ENCODE measurements at places on chromosomes 7 and 10.

GRCh38 chr10:17736223-17736622 is 15.8 kb upstream of the TMEM236 start:
- no peak for DNase-seq

DNA sequence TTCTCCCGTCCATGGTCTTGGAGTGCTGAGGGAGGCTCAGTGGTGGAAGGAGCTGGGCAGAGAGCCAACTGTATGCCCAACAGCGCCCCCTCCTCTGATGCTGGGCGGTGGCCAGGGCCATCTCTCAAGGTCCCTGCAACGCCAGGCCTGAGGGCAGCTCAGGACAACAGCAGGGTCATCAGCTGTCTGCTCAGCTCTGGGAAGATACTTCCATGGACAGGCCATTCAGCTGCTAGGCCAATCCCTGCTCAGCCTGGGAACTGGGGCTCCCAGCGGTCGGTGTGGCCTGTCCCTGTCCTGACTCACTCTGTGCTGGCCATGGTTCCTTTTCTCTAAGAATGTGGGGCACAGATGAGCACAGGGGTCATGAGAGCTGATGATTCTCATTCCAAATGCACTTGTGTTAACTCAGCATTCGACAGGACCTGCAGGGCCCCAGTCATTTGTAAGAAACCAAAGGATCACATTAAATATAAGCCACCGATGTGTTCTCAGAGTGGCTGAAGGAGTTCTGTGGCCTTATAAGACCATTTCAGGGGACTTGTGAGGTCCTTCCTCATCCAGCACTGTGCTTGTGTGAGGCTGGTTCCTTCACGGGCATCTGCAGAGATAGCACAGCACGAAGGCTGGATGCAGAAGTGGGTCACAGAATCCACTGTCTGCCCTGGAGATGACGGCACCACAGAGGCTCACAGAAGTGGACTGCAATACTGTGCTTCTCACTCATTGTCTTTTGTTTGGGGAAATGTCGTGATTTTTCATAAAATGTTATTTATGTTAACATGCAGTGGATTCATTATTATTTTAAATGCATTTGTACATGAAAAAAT is 73.0 kb downstream of the ADCY1 start:
- DNase-seq, result no peak

DNA sequence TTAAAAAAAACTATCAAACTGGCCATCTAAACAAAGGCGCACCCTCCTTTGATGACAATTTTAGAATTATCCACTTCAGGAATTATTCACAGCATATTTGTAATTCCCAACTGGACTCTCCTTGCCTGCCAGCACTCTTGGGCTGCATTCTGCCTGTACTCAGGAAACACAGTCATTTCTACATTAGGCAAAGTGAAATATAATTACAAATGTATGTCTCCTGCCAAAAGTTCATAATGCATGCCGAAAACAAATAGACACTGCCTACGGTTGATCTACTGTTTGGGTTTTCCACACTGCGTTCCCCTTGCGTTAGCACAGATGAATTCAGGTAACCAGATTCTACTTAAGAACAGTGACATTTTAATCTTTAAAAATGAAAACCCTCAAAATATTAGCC is 1.9 kb downstream of the HGF start:
- no peak for DNase-seq

GRCh38 chr10:61021926-61022325 is 77.9 kb upstream of the RHOBTB1 start:
- DNase-seq, result no peak

DNA sequence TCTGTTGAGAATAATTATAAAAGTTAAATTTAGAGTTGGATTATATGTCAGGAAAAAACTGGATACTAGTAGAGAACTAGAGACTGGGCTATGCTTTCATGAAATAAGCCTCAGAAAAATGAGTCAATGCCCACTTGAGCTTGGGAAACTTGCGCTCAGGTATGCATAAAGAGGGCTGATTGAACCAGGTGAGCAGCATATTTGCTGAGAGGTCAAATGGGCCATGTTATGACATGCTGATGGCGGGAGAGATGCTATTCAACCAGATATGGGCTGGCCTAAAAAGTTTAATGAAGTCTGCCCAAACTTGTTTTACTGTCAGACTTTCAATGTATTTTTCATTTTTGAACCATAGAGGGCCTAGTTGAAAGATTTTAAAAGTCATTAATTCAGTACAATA is 837.6 kb upstream of the GHITM start:
- DNase-seq, result no peak

DNA sequence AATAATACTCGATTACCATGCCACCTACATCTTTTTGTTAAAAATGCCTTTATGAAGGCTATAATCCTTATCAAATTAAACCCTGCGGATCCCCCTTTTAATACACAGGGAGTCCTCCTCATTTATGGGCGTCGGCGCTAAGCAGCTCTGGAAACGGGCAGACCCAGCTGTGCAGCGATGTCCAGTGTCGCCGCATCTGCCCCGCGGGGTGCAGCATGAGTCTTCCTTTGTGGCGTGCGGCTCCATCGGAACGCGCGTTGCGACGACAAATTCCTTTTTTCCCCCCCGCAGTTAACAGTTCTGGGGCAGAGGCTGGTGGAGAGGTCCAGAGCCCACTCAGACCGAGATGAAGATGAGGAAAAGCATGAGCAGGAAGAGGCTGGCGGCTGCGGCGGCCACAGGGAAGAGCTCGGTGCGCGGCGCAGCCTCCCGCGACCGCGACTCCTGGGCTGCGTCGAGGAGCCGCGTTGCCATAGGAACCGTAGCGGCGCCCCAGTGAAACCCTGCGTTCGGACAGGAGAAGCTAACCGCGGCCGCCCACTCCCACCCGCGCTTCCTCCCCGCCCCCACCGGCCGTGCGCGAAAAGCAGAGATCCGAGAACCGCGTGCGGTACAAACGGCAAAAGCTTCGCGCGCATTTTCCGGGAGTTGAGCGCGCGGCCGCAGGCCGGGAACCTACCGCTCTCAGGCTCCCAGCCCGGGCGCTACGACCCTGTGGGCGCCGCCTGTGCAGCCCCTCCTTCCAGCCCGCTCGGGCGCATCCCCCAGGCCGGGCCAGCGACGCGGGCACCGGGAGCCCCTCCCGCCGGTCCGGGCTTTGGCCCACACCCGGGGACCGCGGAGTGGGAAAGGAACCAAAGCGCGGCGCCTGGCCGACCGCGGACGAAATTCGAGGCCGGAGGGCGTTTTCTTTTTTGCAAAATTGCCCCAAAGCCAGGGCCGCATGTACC is 130.6 kb downstream of the SPAG6 start:
- peak; percentile 64 for DNase-seq

- DNase-seq, result no peak
Measured at GRCh38 chr10:27513451-27514191, 9.5 kb downstream of the RAB18 start.

- no peak for DNase-seq
Measured at GRCh38 chr10:106439366-106439765, 725.1 kb downstream of the SORCS1 start.

DNA sequence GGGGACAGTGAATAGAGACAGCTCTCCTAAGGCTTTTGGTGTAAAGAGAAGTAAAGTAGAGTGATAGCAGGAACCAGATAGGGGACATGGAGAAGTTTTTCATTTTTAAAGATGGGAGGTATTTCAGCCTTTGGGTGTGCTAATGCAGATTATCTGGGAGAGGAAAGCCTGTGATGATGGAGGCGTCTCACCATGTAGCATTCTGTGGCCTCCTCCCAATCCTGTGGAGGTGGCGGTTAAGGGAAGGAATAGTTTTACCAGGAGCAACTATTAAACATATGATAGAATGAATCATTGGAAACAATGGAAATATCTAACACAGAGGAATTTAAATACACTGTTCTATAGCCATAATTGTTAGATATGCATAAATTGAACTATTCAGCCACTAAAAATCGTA is 101.3 kb downstream of the CNNM2 start:
- DNase-seq, result no peak

DNA sequence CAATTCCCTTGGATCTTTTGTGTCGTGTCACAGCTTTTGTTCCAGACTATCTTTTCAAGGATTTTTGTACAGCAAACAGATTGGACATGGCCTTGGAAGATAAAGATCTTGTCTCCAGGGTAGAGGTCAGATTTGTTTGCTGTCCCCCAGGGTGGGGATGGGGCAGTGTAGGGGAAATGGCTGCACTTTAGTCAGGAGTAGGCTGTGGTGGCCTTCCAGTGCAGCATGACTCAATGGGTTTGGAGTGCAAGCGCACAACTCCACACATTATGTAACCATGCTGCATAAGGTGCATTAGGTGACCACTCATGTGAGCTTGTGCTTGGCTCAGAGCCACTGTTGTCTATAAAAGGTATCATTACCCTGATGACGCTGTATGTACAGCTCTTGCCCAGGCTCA is 23.9 kb upstream of the ADAMTS14 start:
- DNase-seq, result no peak

GRCh38 chr7:26351171-26351570 is 59.5 kb downstream of the SNX10 start:
- DNase-seq, result no peak

- DNase-seq, result no peak
Measured at GRCh38 chr7:145324081-145324480, 488.2 kb upstream of the TPK1 start.

DNA sequence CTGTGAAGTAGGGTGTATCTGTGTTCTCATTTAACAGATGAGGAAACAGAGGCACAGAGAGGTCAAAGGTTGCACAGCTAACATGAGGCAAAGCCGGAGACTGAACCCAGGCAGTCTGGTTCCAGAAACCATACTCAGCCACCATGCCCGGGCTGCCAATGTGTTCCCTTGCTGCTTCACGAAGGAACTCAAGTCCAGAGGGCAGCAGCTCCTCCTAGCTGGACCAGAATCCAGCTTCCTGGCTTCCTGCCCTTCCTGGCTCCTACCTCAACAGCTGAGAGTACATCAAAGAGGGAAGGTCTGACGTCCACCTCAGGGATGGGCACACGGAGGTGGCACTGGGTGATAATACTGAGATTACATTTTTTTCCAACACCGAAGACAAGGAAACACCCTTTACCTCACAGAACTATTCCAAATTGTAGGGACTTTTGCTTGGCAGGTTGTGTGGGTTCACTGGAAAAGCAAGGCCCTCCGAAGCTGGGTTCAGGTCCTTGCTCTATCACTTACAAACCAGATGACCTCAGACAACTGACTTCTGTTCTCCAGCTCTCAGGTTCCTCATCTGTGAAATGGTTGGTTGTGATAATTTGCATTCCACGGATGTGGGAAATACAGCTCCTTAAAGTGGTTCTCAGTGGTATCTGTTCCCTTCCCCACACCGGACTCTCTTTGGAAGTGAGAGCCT is 154.1 kb upstream of the ZMIZ1 start:
- no peak for DNase-seq

Measured in activated CD4-positive, alpha-beta T cell treated with anti-CD3 and anti-CD28 coated beads, Interleukin-2, amount 50 U/mL, for 48 hours (primary cell).